COLO829 (cell line): ENCODE measurements at places on chromosomes 7 and 10.

DNA sequence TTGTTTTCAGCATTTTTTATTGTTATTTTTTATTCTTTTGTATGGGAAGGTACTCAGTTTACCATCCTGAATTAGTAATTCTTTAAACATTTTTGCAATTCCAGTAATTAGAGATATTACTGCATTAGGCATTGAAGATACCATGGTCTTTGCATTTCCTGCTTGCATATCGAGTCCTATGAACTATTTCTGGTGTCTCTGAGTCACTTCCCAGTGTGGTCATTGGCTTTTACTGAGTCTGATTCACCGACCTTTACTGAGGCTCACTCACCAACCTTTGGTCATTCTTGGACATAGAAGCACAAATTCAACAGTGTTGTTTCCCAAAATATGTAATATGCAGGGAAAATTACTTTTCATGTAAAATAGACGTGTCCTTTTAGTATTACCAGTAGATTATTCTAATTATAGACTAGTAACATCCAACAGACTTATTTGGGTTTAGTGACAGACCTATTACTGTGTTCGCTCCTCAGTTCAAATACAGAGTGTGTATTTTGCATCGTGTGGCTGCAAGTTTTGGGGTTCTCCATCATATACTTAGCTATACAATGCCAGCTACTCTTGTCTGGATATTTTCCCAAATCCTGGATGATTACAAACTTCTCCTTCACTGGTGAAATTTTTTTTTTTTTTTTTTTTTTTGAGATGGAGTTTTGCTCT, 180.7 kb upstream of the PRSS1 start:
- DNase-seq = peak; percentile 93

DNA sequence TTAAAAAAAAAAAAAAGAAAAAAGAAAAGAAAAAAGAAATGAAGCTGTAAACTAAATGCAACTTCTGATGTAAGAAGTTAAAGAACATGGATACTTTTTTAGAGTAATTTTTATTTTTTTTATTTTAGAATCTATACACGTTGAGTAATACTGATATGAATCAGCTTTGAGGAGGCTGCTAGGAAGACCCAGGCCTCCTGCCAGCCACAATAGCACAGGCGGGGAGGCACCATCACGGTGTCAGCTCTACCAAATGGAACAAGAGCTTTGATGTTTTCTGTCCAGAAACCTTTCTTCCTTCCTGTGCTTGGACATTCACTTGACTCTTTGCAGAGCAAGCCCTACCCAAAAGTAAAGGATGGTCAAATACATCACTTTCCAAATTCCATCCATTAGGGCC, 45.3 kb upstream of the EGR2 start:
- DNase-seq = no peak

DNA sequence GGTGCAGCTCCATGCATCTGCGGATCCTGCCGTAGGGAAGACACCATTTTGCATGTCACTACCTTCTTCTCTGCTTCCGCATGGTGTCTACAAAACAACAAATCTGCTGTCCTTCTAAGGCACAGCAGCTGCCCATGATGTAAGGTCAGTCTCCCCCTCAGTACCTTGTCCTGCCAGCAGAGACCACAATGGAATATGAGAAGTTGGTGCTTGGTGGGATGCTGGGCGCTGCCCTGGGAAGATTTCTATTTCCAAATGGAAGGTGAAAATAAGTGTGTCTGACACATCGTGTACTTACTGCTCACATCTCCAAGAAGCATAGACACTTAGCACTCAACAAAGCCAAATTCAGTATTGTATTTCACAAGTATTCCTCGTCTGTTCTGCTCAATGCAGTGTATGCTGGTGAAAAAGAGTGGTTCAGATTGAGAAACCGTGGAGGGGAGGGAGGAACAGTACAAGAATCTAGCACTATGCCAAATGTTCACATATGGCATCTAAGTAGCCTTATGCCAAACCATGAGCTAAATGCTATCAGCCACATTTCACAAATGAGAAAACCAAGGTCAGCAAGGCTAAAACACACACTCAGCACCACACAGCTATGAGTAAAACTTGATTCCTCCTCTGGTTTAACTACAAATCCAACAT, 95.0 kb downstream of the GRB10 start:
- no peak for DNase-seq

- no peak for DNase-seq
These were observed 7.6 kb downstream of the SAP25 start for GRCh38 chr7:100566018-100566531.

- no peak for DNase-seq
These were observed 171.2 kb upstream of the CELF2 start for GRCh38 chr10:10846504-10846900.
